Hindlimb muscle (tissue), 1 donor: ENCODE measurements at places on chromosomes 13 and 19. TPM values are rescaled to one million over a fixed set of nuclear protein-coding genes. Genes with fewer than 3 reads are reported as not detected.

GRCh38 chr19:7179917-7180306 lies 110.4 kb downstream of the ZNF557 start:
- DNase-seq = no peak

DNA sequence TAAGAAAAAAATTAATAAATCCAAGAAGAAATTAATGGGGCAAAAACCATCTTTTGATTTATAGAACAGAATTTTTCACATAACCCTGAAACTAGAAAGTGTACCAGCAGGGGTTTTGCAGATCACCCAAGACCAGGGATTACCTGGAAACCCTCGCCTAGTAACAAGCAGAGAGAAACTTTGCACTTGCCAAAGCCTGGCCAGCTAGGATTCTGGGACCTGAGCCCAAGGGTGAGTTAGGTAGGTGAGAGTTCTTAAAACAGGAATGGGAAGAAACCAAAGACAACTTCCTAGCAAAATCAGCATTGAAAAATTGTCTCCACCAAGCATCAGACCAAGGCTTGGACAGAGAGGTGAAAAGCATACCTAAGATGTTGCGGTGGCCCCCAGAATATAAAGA lies 247.0 kb upstream of the NBEA start:
- no peak for DNase-seq

DNA sequence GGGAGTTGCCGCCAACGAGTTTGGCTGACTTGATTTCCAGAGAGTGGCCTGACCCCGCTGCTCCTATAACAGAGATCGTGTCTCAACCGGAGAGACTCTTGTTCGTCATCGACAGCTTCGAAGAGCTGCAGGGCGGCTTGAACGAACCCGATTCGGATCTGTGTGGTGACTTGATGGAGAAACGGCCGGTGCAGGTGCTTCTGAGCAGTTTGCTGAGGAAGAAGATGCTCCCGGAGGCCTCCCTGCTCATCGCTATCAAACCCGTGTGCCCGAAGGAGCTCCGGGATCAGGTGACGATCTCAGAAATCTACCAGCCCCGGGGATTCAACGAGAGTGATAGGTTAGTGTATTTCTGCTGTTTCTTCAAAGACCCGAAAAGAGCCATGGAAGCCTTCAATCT lies 21.6 kb downstream of the NLRP4 start:
- DNase-seq = no peak

DNA sequence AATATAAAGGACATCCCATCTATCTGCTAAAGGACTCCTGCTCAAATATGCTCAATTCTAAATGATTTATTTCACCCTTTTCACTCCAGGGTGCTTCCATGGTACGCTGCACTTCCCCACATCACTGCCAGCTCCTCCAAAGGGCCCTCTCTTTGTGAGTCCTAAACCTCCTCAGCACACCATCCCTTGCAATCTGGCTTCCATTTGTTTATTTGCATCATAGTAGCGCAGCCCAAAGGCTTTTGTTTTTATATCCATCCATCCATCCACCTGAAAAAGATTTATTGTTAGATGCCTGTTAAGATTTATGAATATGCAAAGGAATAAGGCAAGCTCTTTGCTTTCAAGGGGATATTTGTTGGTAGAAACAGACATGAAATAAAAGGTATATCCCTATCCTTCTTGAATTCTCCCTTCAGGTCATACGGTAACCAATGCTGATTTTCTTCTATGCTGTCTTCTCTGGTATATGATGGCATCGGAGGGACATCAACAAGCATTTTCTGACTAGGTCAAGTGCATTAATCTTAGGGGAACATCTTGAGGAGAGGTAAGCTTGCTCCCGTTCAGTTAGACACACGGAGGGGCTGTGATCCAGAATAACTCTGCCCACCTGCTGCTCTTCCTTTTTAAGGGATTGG lies 397.6 kb downstream of the LIG4 start:
- DNase-seq = no peak

DNA sequence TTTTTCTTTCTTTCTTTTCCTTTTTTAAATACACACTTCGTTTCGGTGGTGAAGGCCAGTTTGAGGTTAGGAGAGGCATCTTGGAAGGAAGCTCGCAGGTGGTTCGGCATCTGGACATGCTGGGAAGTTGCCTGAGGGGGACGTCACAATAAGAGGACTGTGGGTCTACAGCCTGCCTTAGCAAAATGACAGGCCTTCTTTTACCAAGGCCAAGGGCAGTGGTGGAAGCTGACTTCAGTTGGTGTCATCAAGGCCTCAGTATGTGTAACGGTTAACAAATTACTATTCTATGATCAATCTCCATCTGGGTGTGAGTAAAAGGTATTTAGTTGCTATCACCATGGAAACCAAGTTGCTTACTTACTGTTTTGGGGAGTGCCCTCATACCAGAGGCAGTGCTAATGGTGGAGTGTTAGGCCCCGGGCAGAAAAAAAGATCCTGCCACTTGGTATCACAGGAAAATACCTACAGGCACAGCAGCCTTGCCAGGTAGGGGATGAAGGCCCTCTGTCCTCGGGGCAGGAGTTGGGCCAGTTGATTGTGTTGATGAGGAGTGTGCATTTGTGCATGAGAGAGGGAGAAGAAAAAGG lies 10.3 kb downstream of the ACTN4 start:
- no peak for DNase-seq

- no peak for DNase-seq
Observed at GRCh38 chr19:44818466-44819031, 9.6 kb downstream of the BCAM start.

DNA sequence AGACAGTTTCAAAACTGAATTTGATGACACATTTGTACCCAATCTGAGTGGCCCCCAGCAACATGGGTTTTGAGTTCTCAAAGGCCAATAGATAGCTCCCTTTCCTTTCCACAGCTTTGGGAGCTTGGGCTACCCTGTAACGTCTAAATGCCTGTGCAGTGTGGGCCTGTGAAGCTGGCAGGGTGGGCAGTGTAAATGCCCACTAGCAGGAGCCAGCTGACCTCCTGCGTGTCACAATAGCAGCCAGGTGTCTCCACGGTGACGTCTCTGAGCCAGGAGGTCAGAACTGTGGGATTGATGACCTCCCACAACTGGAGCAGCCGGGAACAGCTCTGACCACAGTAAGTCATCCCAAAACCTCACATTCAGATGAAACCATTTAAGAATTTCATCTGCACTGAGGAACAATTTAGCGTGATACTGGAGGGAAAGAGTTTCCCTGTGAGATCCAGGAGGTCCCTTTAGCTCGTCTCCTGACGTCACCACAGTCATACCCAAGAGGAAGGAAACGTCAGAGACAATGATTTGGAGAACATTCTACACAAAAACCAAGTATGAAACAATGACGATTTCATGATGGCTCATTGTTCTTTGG lies at the start of gene IPO5:
IPO5 (plus strand) TSS at position 300 of the 595 bp plus-strand sequence. CDS start 23,022 bp downstream, outside the sequence.
- no peak for DNase-seq

DNA sequence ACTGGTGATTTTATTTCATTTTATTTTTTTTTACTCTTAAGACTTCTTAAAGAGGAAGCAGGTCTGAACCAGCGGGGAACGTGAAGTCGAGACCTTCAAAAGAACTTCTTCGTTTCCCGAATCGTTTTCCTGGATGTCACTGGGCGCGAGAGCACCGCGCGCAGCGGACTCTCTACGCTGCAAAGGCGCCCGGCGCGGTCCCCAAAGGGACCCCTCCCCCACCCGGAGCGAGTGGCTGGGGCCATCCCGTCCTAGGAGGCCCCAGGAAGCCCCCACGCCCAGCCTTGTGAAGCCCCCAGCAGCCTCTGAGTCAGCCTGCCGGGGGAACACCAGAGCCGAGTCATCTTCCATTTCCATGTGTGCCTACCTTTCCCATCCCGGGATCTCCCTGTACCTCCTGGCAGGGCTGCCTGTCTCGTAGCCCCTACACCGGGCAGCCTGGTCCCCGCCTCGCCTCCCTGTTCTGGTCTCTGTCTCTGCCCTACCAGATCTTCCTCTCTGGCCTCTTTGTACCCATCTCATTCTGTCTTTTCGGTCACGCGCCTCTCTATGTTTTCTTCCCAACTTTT lies 608 bp downstream of the CD70 start:
- DNase-seq = no peak

DNA sequence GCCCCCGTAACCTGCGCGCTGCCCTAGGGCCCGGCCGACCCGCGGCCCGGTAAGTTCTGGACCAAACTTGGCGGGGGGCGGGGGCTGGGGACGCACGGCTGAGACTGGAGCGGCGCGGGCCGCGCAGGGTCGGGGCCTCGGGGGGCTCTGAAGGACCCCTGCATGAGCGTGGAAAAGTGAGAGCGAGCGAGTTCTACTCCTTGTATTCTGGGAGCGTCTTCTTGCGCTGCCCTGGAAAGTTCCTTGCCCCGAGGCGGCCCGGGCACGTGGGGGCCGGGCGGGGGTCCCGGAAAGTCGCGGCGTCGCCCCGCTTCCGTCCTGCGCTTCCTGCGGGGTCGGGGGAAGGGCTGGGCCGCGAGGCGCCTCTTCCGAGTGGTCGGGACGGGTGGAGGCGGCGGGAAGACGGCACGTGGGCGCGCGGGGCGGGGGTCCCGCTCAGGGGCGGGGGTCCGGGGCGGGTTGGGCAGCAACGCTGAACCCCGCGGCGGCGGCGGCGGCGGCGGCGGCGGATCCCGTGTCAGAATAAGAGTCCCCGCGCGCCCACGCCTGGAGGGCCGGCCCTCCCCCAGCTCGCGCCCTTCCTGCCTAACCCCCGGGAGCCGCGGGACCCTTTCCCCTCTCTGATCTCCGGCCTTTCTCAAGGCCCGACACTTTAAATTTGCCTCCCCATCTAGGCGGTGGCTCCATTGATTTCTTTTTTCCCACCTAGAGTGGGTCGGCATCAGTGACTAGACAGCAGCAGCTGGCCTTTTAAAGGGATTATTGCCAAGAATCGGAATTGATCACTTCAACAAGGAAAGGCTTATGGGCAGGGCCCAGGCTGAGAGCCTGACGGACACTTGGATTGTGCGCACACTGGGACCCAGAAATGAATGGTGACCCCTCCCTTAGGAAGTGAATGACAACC lies 749 bp downstream of the GATAD2A start:
- DNase-seq = peak; percentile 62

DNA sequence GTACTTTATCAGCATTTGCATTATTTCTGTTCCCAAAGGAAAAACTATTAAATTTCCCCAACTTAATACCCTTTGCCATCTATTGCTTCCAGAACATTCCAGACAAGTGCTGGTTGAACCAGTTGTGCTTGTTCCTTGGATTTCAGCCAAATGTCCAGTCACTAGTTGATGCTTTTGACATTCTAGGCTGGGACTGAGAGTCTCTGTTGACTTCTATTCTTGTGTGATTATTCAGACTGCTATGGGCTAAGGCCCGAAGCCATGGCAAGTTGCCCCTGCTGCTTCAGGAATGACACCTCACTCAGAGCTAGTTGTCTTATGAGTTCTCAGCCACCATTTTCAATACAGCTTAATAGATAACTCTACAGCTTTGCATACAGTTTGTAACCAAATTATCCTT lies 458.1 kb upstream of the ARGLU1 start:
- DNase-seq = peak; percentile 8

- no peak for DNase-seq
Observed at GRCh38 chr19:17070912-17071311, 4.3 kb downstream of the HAUS8 start.

GRCh38 chr13:92175330-92175729 lies 776.9 kb downstream of the GPC5 start:
- DNase-seq = peak; percentile 25

DNA sequence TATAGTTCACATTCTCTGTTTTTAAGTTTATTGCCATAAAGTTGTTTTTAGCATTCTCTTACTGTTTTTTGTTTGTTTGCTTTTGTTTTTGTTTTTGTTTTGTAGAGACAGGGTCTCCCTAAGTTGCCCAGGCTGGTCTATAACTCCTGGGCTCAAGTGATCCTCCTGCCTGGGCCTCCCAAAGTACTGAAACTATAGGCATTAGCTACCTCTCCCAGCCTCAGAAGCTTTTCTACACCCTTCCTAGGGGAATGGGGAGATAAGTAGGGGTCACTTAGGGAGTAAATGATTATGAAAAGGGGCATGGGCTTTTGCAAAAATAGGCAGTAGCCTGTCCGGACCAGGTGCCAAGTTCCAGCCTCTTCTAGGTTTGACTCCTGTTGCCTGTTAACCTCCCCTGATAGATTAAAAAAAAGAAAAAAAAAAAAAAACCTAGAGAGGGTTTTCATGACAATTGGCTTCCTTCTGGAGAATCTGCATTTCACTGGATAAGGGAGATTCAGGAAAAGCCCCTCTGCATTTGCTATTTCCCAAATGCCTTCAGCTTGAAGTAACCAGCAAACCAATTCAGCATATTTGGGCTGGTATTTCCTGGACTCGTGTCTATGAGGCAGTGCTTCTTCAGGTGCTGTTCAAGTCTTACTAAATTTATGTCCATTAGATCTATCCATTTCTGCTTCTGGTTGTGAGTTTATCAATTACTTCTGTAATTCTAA lies 216.8 kb downstream of the TM9SF2 start:
- DNase-seq = no peak

DNA sequence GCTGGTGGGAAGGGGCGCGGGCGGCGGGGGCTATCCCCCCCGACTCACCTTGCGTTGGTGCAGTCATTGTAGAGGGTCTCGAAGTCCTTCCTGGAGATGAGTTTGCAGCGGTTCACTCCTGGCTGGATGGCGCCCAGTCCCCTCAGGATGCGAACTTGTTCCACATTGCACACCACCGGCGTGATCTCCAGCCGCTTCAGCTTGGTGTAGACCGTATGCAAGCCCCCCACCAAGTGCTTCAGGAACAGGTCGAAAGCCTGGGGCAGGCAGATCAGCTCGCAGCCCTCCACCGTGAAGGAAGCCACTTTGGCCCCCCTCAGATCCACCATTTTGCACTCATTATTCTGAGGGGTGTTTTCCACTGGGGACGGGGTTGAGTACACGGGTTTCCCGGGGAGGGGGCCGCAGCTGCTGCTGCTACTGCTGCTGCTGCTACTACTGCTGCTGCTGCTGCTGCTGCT lies 1.1 kb downstream of the DACH1 start:
- DNase-seq = peak; percentile 14

GRCh38 chr13:40440990-40441820 lies 225.2 kb downstream of the FOXO1 start:
- peak; percentile 46 for DNase-seq

GRCh38 chr19:6273701-6274601 lies 5.8 kb downstream of the MLLT1 start:
- no peak for DNase-seq

Gene PDE4A
- polyA plus RNA-seq = 5.0 TPM

Gene PPM1N
- 1.4 TPM for polyA plus RNA-seq

Gene SYNGR4
- not detected for polyA plus RNA-seq

Gene FLT1
- polyA plus RNA-seq = 16.2 TPM

Gene CYP2A6
- polyA plus RNA-seq = not detected

Gene ZNF737
- 13.0 TPM for polyA plus RNA-seq

Gene LRCH1
- polyA plus RNA-seq = 20.7 TPM
